ENCODE measurements at places on chromosomes 5 and 9. TPM values are rescaled to one million over a fixed set of nuclear protein-coding genes. Genes with fewer than 3 reads are reported as not detected.
A peak's percentile ranks its signal among the peaks of the same experiment; 100 is the strongest.

Gene EGFL7
- 39.8 TPM for total RNA-seq

Gene ADAMTSL2
- 0.69 TPM for total RNA-seq

Gene WNT8A
- 0.27 TPM for total RNA-seq

Gene ACSL6
- total RNA-seq: 2.4 TPM

Gene TAF11L10
- total RNA-seq: not detected

Gene LCN15
- total RNA-seq: 0.61 TPM

Gene PDE6A
- total RNA-seq: not detected

Gene DBH
- total RNA-seq: 0.29 TPM

Gene PPP3R2
- not detected for total RNA-seq

Gene NR5A1
- total RNA-seq: 0.42 TPM

Gene NKD2
- 7.9 TPM for total RNA-seq

Gene PRR16
- total RNA-seq: 0.73 TPM

Gene RELL2
- 18.6 TPM for total RNA-seq

DNA sequence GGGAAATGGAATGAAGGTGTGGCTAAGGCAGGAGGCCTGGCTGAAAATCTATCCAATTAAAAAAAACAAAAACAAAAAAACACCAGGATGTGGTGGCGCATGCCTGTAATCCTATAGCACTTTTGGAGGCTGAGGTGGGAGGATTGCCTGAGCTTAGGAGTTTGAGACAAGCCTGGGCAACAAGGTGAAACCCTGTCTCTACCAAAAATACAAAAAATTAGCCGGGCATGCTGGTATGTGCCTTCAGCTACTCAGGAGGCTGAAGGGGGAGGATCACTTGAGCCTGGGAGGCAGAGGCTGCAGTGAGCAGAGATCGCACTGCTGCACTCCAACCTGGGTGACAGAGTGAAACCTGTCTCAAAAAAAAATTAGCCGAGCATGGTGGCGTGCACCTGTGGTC lies 21.1 kb downstream of the GRHPR start:
- no peak for DNase-seq

- DNase-seq: no peak
Observed at GRCh38 chr5:97545886-97546535, 363.0 kb upstream of the RIOK2 start.

- DNase-seq: peak; percentile 13
Observed at GRCh38 chr5:179123491-179124272, 63.5 kb downstream of the ZNF354C start.

DNA sequence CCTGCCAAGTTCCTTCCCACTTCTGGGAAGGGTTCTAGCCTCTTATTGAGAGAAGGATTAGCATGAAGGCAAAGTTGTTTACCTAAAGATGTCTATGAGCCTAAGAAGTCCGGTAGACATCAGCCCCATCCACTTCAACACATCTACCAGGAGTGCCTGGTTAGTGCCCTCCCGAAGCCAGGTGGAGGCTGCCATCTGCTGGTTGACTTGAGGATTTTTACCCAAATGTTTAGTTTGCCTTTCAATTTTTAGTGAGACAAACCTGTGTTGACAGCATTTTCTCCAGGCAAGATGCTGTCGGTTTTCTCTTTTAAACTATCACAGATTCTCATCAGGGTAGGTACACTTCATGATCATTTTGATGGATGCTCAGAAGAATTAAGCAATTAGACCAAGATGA lies 83.6 kb upstream of the TNFSF8 start:
- peak; percentile 27 for DNase-seq

- no peak for DNase-seq
Observed at GRCh38 chr5:35356725-35357124, 126.4 kb upstream of the PRLR start.

- no peak for DNase-seq
Observed at GRCh38 chr9:76521244-76521681, 62.3 kb downstream of the GCNT1 start.

GRCh38 chr5:11962122-11962521 lies 57.9 kb upstream of the CTNND2 start:
- no peak for DNase-seq

GRCh38 chr9:114902786-114903524 lies 27.4 kb downstream of the TNFSF8 start:
- DNase-seq: no peak

- no peak for DNase-seq
Observed at GRCh38 chr5:172119921-172120688, 67.9 kb downstream of the STK10 start.

DNA sequence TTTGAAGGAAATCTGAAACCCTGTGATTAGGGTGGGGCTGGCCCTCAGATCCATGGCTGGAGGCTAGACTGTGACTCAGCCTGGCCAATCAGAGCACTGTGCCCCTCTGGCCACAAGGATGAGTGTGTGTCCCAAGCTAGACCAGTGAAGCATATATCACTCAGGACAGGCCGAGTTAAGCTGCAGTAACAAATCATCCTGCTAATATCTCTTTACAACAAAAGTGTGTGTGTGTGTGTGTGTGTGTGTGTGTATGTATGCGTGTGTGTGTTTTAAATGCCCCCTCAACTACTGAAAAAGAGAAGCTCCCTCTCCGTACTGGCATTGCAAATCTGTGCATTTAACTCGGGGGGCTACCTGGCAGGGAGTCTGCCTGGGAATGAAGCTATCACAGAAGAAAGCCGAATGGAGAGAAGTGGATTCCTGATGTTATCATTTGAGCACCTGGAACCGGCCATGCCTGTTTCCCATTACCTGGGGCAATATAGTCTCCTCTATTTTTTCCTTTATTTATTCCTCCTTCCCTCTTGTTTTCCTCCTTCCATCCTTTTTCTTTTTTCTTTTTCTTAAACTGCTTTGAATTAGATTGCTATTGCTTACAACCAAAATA lies 25.6 kb downstream of the STC2 start:
- DNase-seq: no peak

GRCh38 chr5:37722236-37723161 lies 117.3 kb downstream of the GDNF start:
- no peak for DNase-seq

DNA sequence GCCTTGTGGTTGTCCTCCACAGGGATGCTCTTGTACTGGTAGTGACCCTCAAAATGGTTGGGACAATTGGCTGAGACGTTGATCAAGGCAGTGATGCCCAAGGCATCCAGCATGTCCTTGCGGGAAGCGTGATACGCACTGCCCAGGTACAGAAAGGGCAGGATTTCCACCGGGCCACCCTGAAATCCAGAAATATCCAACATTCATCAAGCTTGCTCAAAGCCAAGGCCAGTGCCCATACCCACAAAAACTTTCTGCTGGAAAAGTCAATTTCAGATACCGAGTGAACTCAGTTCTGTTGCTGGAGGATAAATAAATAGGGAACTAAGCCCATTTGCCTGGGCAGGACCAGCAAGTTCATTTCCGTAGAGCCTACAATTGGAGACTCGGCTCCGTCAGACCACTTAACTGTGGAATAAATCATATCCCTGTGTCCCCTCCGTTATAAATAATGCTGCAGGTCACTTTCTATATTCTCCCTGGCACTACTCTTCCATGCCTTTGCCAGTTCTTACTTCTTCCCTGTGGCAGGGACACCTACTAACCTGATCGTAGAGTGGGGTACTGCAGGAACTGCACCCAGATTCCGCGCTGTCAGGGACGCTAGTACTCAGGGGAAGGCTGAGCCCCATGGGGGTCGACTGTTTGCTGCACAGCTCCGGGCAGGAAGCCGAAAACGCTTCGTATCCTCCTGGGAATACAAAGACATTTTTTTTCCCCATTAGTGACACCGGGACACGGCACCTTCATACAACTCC lies 1.2 kb downstream of the DUSP1 start:
- no peak for DNase-seq

DNA sequence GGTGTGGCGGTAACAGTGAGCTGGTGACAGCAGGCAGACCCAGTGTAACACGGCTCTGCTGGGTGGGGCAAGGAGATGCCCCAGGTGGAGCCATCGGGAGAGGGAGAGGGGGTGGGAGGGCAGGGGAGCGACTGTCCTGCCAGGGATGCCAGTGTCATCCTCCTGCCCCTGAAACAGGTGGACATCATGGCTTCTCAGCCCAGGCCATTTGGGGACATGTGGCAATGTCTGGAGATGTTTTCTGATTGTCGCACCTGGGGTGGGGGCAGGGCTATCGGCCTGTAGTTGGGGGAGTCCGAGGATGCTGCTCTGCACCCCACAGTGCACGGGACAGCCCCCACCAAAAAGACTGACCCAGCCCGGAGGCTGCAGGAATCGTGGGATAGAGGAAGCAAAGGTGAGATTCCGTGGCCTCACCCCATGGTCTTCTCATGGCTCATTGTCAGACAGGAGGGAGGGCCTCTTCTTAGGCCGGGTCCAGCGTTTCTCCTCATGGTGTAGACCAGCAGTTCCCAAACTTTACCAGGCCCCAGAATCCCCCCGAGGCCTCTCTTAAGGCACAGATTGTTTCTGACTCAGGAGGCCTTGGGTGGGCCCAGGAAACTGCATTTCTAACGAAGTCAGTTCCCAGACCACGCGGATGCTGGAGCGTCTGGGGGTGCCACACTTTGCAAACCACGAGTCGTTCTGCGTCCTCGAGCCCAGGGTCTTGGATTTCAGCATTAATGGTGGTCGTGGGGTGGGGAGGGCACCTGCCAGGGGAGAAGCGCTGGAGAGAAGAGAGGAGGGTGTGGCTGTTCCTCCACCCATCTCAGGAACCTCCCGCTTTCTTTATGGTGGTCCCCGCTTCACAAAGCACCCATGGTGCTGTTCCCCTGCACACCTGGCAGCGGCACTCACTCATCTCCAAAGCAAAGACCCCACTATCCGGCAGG lies 11.0 kb downstream of the COL5A1 start:
- no peak for DNase-seq

DNA sequence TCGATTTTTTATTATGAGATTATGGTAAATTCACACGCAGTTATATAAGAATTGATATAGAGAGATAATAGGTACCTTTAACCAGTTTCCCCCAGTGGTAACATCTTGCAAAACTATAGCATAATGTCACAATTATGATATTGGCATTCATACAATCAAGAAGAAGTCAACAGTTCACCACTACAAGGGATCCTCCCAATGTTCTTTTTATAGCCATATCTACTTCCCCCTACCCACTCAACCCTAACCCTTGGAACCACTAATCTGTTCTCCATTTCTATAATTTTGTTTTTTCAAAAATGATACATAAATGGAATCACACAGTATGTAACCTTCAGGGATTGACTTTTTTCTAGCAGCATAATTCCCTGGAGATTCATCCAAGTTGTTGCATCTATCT lies 9.8 kb downstream of the ACTL7B start:
- no peak for DNase-seq

GRCh38 chr5:38715696-38716095 lies 130.1 kb upstream of the OSMR start:
- DNase-seq: no peak

- no peak for DNase-seq
Observed at GRCh38 chr9:110143485-110143884, 64.5 kb downstream of the C9orf152 start.

DNA sequence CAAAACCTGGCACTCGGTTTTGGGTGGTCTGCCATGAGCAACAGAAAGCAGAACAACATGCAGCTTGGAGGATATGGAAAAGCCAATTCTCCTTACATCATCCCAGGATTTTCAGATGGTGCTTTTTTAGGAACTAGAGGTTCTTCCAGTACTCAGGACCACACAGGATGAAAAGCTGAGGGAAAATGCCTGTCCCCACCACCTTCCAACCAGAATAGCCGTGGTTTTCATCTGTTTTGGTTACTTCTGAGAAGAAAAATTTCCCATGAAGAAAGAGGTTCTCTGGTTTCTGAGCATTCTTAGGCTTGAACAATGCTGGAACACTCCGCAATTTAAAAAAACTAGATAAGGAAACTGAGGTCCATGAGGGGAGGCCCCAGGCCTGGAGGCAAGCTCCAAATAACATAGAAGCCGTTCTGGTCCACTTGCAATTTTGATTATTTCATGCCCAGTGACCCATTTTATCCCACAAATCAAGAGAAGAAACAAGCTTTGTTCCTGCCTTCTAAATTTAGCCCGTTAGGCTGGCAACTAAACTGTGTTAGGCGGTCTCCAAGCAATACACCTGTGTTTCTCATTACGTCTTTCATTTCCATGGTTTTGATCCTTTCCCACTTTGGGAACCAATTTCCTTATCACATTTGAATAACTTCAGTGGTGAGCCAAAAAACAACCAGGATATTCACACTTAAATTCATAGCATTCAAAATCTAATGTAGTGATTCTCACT lies 79.2 kb upstream of the SPIN1 start:
- no peak for DNase-seq

All from H1 (cell line).